Activated naive CD4-positive, alpha-beta T cell treated with anti-CD3 and anti-CD28 coated beads, Interleukin-2, amount 50 U/mL, for 72 hours (primary cell): ENCODE measurements at places on chromosomes 4 and X. TPM values are rescaled to one million over a fixed set of nuclear protein-coding genes. Genes with fewer than 3 reads are reported as not detected.

Gene WNK3
- total RNA-seq: 2.5 TPM

Gene ADGRG2
- total RNA-seq: not detected

Gene RAB40AL
- total RNA-seq: not detected

Gene P2RY8
- total RNA-seq: 18.9 TPM
